Fibroblast of skin of right quadriceps (primary cell): ENCODE measurements at places on chromosomes 16 and 17.

- peak; percentile 44 for DNase-seq
These were observed 9.3 kb upstream of the USP7 start for GRCh38 chr16:8972843-8973586.

GRCh38 chr16:31273187-31273586 is 13.4 kb downstream of the ITGAM start:
- DNase-seq = no peak

GRCh38 chr17:80377798-80378197 is 37.2 kb upstream of the ENDOV start:
- DNase-seq = no peak

DNA sequence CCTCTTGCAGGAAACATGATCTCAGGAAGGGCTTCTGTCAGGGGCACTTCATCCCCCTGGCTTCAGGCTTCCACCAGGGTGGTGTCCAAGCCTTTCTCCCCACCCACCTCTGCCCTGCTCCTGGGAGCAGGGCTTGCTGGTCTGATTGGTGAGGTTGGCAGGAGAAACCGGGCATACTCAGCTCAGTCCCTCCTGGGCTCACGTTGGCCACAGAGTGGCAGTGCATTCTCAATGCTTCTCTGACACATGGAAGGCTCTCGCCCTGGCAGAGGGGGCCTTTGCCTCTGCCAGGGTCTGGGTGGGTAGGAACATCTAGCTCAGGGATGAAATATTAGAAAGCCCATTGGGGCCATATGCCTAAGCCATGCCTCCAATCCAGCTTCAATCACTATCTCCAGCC is 142.8 kb downstream of the AXIN2 start:
- DNase-seq = no peak

DNA sequence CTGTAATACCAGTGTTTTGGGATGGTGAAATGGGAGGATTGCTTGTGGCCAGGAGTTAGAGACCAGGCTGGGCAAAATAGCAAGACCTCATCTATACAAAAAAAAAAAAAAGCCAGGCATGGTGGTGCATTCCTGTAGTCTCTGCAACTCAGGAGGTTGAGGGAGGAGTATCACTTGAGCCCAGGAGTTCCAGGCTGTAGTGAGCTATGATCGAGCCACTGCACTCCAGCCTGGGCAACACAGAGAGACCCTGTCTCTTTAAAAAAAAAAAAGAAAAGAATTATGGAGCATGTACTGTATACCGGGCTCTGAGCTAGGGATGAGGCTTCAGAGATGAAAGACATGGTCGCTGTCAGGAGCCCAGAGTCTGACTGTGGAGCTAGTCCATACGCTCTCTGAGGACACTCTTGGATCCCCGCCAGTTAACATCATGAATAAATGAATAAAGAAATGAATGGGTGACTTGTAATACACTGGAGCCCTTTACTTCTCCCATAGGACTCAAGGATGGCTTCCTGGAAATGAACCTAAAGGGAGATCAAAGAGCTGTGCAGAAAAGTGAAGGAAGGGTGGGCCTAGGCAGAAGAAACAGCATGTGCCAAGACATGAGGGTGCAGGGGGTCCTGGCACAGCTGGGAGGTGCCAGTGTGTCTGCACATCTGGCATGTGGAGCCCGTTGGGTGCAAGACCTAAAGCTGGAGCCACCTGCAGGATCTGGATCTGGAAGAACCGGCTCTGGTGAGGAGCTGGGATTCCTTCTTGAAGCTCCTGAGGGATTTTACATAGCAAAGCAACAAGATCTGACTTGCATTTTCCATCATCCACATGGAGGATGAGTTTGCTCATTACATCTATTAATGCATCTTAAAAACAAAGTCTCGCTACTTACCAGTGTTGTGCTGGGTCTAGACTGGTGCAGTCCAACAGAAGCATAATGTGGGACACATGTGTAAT is 120.4 kb downstream of the IRX3 start:
- DNase-seq = no peak

DNA sequence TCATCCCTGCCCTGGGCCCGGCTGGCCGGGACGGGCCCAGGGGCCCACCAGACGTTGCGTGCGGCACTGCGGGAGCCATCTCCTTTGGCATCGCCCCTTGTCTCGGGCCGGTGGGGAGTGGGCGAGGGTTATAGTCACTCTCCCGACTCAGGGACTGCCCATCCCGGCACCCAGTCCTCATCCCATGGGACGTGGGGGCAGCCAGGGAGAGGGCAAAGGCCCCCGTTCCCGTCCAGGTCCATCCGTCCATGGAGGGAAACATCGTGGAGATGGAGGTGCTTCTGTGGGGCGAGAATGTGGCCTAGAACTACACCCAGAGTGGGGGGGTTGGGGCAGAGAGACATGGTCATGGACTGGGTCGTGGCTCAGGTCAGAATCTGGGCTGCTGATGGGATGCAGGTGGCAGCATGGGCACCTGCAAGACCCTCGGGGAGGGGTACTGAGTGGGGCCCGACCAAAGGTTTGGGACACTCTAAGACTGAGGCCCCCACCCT is 2.4 kb upstream of the WDR90 start:
- DNase-seq = no peak

DNA sequence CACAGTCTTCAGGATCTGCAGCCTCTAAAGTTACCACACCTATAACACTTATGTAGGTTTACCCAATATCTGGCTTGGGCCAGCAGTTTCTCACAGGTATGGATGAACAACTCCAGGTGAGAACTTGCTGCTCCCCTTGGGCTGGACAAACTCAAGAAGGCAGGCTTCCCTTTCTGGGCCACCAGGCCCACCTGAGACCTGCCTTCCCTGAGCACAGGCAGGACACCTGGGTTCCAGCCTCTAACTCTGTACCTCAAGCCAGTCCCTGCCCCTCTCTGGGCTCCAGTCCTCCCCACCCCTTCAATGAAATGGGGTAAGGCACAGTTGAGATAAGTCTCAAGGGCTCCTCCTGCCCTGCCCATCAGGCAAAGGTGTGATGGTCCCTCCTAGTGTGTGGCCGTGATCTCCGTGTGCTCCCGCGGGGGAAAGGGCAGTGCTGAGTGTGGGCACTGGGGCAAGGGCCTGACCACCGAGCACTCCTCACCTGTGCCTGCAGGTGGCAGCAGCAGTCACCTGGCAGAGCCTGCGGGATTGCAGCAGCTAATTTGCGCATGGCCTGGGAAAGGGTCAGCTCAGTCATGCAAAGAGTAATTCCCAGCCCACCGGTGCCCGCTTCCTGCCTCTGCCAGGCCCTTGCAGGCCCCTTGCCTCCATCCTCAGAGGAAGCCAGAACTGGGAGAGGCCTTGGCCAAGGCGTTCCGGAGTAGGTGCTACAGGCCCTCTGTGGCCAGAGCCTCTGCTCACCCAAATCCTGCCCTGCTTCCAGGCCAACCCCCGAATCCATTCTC is 28.2 kb upstream of the ADGRG1 start:
- peak; percentile 24 for DNase-seq

DNA sequence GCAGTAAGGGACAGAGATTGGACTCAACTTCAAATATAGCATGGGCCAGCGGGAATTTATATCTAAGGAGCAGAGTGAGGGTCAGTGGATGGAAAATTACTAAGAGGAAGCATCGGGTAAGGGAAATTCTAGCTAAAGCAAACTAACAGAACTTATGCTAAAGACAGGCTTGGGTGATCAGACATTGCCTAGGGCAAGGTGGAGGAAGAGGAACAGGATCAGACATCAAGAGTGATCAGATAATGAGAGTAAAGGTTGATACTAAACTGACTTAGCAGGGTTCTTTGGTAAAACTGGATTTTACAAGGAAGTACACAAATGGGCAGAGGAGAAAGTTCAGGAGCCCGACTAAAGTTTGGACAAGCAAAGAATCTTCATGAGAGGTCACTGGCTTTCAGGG is 86.3 kb upstream of the TOM1L1 start:
- DNase-seq = no peak

DNA sequence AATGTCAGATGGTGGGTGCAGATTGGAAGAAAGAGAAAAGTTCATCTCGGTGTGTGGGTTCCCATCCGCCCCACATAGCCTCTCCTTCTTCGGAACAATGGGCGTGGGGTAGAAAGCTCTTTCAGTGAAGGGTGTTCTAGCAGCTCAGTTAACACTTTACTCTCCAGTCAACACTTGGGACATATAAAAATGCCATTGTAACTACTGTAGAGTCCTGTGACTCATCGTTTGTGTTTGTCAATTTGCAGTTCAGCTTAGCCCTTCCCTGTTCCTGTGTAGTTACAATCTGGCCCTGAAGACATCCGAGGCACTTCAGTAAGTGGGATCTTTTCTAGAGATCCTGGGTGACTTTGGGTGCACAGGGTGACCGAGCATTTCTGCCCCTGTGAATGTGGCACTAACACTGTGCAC is 11.5 kb upstream of the CLEC18C start:
- peak; percentile 57 for DNase-seq

DNA sequence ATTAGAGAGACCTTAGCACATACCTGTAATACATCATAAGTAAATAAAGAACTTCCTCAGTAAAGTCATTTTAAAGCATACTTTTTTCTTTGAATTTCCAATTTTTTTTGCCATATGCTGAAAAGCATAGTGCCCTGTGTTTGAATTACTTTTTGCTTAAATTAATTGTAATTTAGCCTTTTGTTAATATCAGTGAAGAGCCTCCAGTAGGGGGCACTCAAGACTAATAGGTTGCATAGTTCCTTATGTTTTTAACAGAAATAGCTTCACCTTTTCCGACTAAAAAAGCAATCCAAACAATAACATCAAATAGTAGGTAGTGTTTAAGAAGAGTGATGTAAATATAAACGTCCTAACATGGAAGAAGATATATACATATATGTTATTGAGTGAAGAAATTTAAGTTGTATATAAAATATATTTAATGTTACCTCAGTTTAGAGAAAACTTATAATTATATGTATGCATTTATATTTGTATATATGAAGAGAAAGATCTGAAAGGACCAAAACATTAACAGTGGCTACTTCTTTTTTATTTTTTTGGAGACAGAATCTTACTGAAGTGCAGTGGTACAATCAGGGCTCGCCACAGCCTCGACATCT is 18.6 kb downstream of the RAD51C start:
- peak; percentile 55 for DNase-seq

DNA sequence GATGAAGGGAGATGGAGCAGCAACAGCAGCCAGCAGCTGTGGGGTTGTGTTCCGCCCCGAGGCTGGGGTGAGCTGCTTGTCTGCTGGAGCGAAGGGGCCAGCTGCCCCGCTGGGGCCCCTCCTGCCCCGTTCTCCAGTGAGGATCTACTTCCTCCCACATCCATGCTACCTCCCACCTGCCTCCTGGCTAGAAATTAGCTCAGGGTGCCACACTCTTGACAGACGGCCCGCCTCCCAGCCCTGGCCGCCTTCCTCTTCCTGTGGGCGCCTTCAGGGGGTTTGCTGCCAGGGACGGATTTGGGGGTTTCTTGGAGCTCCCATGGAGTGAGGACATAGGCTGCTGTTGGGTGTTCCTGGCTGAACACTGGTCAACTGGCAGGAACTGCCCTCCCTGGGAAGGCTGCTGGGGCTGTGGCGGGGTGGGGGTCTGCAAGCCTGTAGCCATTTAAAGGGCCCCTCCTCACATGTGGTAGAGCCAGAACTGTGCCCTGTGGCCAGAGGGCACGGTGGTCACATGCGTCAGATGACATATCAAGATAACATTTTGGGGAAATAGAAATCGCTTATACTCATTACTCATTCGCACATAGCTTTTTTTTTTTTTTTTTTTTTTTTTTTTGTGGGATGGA is 13.1 kb downstream of the TBC1D24 start:
- no peak for DNase-seq

DNA sequence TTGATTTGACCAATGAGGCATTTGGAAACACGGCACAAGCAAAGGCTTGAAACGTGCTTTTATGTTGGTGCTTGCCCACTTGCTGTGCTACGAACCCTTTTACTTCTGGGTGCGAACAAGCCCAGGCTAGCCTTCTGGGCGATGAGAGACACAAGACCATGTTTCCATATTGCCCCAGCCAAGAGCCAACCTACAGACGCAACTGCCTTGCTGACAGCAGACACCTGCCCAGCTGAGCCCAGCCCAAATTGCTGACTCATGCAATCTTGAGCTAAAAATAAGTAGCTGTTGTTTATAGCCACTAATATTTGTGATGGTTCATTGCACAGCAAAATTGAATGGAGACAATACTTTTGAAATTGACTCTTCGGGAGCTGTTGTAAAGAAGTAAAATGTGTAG is 464.5 kb downstream of the WWOX start:
- DNase-seq = no peak

- DNase-seq = no peak
These were observed 63.5 kb upstream of the TEX2 start for GRCh38 chr17:64326420-64327054.

DNA sequence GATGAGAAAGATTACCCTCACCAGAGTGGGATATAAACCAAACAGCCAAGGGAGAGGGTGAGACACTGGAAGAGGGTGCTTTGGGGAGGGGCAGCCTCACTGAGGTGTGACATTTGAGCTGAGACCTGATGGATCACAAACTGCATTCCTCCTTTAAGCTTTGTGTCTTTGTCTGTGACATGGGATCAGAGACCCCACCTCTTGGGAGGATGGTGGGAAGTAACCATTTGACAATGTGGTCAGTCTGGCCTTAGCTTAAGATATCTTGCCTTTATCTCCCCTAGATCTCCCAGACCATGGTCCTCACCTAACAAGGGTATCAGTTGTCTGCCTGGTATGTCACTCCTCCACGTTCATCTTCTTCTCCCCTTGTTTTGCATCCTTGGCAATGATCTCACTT is 163.4 kb downstream of the SHISA9 start:
- DNase-seq = no peak

DNA sequence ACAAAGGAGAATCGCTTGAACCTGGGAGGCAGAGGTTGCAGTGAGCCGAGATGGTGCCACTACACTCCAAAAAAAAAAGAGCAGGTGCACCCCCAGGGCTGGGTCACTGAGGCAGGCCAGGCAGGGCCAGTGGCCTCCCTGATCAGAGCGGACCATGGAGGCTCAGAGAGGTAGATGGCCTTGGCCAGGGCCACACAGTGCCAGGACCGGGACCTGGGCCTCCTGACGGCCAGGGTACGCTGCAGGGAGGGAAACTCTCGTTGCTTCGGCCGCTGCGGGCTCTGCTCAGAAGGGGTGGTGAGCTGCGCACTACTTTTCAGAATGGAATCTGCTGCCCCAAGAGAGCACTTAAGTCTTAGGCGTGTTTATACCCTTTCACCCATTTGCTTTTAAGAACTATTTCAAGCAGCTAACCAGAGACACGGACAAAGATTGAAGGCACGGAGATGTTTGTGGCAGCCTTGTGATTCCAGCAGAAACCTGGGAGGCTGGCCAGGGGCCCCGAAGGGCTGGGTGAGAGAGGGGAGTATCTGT is 17.1 kb downstream of the MYO1C start:
- DNase-seq = no peak

- DNase-seq = no peak
These were observed 75.9 kb downstream of the C16orf95 start for GRCh38 chr16:87241137-87241771.

GRCh38 chr16:13236308-13236707 is 334.9 kb downstream of the SHISA9 start:
- no peak for DNase-seq

DNA sequence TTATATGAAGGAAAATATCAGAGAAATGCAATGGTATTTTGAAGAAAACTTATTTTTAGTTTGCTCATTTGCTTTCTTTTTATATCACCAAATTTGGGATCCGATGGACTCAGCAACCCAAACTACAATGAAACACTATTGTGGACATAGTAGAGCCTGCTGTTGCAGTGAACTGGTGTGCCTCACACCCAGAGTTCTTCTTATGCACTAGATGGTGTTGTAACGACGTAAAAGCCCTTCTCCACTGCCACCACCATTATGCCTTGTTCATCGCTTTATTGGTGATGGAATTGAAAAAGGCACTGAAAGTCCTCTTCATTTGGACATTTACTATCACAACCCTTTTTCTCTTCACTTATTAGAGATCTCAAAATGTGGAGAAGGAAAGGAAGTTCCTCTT is 381.3 kb downstream of the CDH8 start:
- no peak for DNase-seq

- no peak for DNase-seq
These were observed 101.6 kb downstream of the METRNL start for GRCh38 chr17:83180996-83181481.
